Thoracic aorta (tissue), 2 donors: ENCODE measurements at places on chromosomes 2 and 18.

- DNase-seq, result no peak
Observed at GRCh38 chr18:13370995-13371625, 152.6 kb downstream of the LDLRAD4 start.

DNA sequence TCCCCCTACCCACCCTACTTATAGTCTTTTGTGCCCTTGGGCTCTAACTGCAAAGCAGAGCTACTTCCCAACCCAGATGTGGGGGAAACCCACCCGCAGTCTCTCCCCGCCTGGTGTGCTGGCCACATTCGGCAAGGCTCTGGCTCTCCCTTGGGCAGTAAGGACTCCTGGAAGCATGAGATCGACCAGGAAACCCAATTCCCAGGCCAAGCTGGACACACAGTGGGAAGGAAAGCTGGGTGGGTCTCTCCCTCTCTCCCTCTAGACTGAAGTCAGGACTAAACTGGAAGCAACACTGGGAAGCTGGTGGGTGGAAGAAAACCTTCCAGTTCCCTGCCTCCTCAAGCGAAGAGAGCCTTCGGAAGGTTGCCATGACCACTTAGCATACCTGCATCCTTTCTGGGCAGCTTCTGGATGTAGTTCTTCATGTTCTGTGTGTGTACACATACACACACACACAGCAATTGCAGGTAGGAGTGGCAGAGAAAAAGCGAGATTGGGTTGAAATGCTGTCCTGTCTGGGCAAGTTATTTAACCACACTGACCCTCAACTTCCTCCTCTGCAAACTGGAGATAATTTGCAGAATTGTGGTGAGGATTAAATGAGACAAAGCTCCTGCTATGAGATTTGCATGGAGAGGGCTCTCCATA is 33.9 kb downstream of the ZBTB7C start:
- DNase-seq, result no peak

DNA sequence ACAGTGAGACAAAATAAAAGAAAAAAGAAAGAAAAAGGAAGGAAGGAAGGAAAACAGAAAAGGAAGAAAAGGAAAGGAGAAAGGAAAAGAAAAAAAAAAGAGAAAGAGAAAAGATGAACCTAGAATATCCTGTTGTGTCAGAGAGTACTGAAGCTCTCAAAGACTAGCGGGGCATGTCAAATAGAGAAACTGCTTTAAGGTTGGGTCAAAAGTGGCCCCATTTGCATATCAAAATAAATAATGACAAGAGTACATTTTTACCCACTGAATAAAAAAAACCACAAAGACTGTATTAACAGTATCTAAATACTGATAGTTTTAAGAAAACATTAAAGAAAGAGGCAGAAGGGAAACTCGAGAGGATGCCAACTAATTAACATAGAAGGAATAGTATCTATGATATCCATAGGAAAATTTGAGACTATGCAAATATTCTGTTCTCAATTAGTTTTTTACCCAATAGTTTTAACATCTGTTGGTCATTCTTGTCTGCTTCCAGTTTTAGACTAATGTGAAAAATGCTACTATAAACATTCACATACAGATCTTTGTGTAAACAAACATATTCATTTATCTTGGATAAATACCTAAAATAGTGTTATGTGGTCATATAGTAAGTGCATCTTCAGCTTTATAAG is 53.2 kb downstream of the SFXN5 start:
- no peak for DNase-seq

DNA sequence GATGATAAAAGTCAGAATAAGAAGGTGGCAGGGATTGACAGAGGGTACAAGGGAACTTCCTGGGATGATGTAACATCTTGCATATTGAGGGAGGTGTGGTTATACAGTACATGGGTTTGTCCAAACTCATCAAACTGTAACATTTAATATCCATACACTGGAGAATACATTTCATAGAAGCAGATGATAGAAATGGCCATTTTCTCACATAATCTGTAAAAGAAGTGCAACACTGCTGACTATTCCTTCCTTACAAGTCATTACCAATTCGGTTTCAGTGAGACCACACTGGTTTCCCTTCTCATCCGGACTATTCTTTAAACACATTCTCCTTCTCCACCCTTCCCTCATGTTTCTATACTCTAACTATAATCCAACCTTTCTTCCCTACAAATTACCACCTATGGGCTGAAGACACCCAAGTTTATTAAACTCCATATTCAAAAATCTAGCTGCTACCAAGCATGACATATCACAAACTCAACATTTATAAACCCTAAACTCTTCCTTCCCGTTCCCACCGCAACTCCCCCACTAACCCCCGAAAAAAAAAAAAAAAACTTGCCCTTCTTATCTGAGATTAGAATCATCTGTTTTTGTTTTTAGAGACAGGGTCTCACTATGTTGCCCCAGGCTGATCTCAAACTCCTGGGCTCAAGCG is 1.6 kb downstream of the COX7A2L start:
- DNase-seq, result no peak

DNA sequence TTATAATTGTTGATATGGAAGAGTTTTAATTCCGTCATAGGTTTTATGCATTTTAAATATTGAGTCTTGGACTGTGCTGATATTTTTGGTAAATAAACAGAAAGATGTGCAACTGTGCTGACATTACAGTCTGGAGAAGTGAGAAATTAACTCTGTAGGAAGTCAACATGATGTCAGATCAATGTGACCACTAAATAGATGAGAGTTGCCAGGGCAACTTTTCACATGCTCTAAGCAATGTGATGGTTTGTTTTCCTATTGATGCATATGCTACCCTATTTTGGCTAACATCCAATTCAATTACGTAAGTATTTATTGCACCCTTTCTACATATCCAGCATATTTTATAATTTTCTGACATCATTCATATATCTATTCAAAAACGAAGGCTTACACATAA is 1109.3 kb downstream of the TSN start:
- DNase-seq, result no peak

DNA sequence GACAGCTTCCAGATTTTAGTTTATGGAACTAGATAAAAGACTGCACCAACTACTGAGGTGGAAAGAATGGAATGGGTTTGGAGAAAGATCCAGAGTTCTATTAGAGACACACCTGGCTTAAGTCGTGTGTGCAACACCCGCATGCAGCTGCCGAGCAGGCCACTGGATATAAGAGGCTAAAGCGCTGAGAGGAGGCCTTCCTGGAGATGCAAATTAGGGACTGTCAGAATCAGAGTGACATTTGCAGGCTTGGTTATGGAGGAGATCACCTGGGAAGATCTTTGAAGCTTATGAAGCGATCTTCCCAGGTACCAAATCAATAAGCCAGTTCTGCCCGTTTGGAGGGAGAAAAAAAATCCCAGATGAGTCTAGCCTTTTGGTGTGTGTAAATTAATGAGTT is 30.4 kb upstream of the KLHL29 start:
- DNase-seq, result no peak

- no peak for DNase-seq
Observed at GRCh38 chr2:70657246-70657645, 103.6 kb upstream of the TGFA start.
